ENCODE measurements at places on chromosomes 5 and 9.

GRCh38 chr9:15253786-15254185 lies 53.2 kb downstream of the TTC39B start:
- H3K4me3 ChIP-seq, result no peak overlapping the region
- H3K27me3 ChIP-seq, result no peaks in the 10 kb centered on the region
- no peak for DNase-seq
- no peaks in the 10 kb centered on the region for H3K4me1 ChIP-seq

DNA sequence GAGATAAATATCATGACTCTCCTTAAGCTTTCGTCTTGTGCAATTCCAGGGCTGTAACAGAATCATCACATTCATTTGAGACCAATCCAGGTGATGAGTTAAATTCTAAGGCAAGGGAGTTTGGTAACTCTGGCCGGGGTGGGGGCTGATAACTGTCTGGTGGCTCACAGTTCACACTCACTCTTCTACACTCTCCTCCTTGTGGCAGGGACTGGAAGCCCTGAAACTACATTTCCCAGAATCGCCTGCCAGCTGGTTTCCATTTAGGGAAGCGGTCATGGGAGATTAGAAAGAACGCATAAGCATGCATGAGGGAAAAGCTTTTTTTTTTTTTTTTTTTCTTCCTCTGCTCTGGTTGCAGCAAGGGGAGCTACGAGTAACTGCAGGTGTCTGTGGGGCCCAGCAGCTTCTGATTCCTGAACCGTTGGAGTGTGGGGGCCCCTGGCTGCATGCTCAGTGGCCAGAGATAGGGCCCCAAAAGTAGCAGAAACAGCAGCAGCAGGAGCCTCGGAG lies 154.8 kb upstream of the TBC1D2 start:
- H3K27me3 ChIP-seq, result no peaks in the 10 kb centered on the region
- H3K4me3 ChIP-seq, result no peak overlapping the region
- no peaks in the 10 kb centered on the region for H3K36me3 ChIP-seq
- no peaks in the 10 kb centered on the region for H3K4me1 ChIP-seq

- no peak overlapping the region for H3K4me3 ChIP-seq
- no peaks in the 10 kb centered on the region for H3K36me3 ChIP-seq
- no peaks in the 10 kb centered on the region for H3K4me1 ChIP-seq
- H3K27ac ChIP-seq, result no peak overlapping the region
Observed at GRCh38 chr9:17462869-17463464, 115.9 kb upstream of the SH3GL2 start.

GRCh38 chr5:54211912-54212311 lies 98.5 kb downstream of the ARL15 start:
- no peaks in the 10 kb centered on the region for H3K27me3 ChIP-seq
- H3K36me3 ChIP-seq, result no peaks in the 10 kb centered on the region
- H3K27ac ChIP-seq, result no peak overlapping the region
- H3K4me3 ChIP-seq, result no peak overlapping the region
- no peaks in the 10 kb centered on the region for H3K4me1 ChIP-seq
- no peak for DNase-seq

GRCh38 chr5:149223081-149223848 lies 48.4 kb upstream of the AFAP1L1 start:
- no peaks in the 10 kb centered on the region for H3K36me3 ChIP-seq
- H3K27me3 ChIP-seq, result no peaks in the 10 kb centered on the region

DNA sequence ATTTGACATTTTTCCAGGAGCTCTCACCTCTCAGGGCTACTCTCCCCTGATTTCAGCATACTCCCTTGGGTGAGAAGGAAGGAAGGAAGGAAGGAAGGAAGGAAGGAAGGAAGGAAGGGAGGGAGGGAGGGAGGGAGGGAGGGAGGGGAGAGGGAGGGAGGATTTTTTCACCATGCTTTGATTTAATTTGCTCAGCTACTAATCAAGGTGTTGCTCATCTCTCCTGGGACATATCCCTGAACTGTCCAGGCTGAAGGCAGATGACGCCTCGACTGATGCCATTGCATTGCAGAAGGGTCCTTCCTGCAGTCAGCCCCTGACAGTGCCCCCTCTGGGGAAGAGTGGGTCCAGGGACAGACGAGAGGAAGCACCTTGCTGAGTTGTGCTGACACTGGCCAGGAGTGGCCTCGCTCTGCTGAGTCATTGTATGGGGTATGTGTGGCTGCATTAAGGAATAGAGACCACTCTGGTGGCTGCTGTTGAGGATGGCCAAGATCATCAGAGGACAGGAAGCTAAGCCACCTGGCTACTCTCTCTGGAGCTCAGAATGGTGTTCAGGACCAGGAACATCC lies 43.6 kb upstream of the CRB2 start:
- no peak overlapping the region for H3K4me3 ChIP-seq
- H3K4me1 ChIP-seq, result peaks cover 4% of the 10 kb centered on the region
- DNase-seq, result no peak
- no peaks in the 10 kb centered on the region for H3K36me3 ChIP-seq
- H3K27me3 ChIP-seq, result no peaks in the 10 kb centered on the region

DNA sequence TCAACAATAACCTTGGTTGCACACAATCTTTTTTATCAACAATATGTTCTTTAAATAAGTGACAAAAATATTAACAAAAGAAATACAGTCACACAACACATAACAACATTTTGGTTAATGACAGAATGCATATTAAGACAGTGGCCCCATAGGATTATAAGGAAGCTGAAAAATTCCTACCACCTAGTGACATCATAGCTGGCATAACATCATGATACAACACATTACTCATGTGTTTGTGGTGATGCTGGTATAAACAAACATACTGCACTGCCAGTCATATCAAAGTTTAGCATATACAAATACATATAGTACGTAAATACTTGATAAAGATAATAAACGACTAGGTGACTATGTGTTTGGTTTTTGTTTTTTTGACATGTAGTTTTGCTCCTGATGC lies 344.8 kb upstream of the POU5F2 start:
- no peak overlapping the region for H3K27ac ChIP-seq
- no peaks in the 10 kb centered on the region for H3K27me3 ChIP-seq
- H3K36me3 ChIP-seq, result no peaks in the 10 kb centered on the region
- no peak overlapping the region for H3K4me3 ChIP-seq

- DNase-seq, result no peak
- H3K4me3 ChIP-seq, result peak overlapping the region; percentile 74
- no peaks in the 10 kb centered on the region for H3K27me3 ChIP-seq
- no peaks in the 10 kb centered on the region for H3K36me3 ChIP-seq
Observed at GRCh38 chr9:86354818-86355309, 654 bp upstream of the TUT7 start.

- no peaks in the 10 kb centered on the region for H3K36me3 ChIP-seq
- no peaks in the 10 kb centered on the region for H3K4me1 ChIP-seq
- peaks cover 4% of the 10 kb centered on the region for H3K27me3 ChIP-seq
- DNase-seq, result no peak
- no peak overlapping the region for H3K4me3 ChIP-seq
Observed at GRCh38 chr9:68750255-68750654, 45.2 kb downstream of the PIP5K1B start.

DNA sequence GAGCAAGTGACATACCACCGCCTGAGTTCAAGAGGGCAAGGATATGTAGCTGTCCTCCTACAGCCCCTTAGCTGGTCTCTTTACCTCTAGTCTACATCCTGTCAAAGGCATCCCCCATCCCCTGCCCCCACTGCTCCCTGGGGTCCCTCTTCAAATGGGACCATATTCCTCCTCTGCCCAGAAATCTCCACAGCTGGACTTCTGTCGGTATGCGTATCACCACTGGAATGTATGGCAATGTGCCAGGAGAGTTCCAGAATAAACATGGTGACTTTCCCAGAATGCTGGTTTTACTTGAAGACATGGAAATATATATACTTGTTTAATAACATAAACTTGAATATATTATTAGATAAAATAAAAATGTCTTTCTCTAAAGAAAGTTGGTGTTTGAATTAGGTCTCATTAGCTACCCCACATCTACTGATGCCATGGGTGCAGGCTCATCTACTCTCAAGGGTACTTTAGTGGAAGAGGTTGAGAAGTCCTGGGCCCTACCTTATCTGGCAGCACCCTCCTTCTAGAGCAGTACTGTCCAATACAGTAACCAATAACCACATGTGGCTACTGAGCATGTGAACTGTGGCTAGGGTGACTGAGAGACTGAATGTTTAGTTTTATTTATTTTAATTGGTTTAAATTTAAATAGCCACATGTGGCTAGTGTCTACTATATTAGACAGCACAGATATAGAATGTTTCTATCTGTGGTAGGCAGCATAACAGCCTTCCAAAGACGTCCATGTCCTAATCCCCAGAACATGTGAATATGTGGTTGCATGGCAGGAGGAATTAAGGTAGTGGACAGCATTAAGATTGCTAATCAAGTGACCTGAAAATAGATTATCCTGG lies 181.7 kb upstream of the SLC30A5 start:
- DNase-seq, result no peak
- H3K4me3 ChIP-seq, result no peak overlapping the region
- H3K4me1 ChIP-seq, result no peaks in the 10 kb centered on the region
- H3K27ac ChIP-seq, result no peak overlapping the region
- H3K36me3 ChIP-seq, result no peaks in the 10 kb centered on the region

DNA sequence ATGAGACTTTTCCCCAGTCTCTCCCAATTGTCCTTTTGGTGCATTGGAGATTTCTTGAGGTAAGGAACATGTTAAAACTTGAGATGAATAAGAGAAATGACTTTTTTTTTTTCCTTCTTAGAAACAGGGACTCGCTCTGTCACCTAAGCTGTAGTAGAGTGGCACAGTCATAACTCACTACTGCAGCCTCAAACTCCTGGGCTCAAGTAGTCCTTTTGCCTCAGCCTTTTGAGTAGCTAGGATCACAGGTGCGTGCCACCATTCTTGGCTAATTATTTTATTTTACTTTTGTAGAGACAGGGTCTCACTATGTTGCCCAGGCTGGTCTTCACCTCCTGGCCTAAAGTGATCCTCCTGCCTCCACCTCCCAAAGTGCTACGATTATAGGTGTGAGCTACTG lies 25.9 kb downstream of the CDC42SE2 start:
- H3K27ac ChIP-seq, result peak overlapping the region; percentile 84
- peaks cover 13% of the 10 kb centered on the region for H3K36me3 ChIP-seq
- H3K4me1 ChIP-seq, result peaks cover 62% of the 10 kb centered on the region
- DNase-seq, result no peak

- H3K4me3 ChIP-seq, result no peak overlapping the region
- H3K36me3 ChIP-seq, result no peaks in the 10 kb centered on the region
- H3K27ac ChIP-seq, result no peak overlapping the region
- H3K27me3 ChIP-seq, result no peaks in the 10 kb centered on the region
- no peak for DNase-seq
Observed at GRCh38 chr5:61053937-61054336, 108.3 kb downstream of the SMIM15 start.

GRCh38 chr9:11755951-11756350 lies 937.2 kb upstream of the TYRP1 start:
- H3K4me3 ChIP-seq, result no peak overlapping the region
- H3K27ac ChIP-seq, result no peak overlapping the region
- H3K36me3 ChIP-seq, result no peaks in the 10 kb centered on the region

- H3K27ac ChIP-seq, result no peak overlapping the region
- no peaks in the 10 kb centered on the region for H3K36me3 ChIP-seq
- H3K4me1 ChIP-seq, result no peaks in the 10 kb centered on the region
- H3K4me3 ChIP-seq, result no peak overlapping the region
- no peak for DNase-seq
Observed at GRCh38 chr5:57855831-57856230, 373.2 kb upstream of the ACTBL2 start.

DNA sequence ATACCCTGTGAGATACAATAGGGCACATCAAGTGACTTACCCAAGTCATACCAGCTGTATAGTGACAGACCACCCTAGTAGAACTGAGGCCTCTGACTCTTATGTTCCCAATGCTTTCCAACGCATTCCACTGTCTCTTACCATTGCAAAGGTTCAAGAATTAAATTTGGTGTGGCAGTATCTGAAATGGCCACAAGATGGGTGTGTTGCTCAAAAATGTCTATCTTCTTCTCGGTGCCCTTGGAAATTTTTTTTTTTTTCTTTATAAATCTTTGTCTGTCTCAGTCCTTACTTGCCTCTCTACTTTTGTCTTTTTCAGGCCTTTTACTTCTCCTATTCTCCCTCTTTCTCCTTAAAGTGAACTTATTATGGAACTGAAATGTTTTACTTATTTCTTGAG lies 48.4 kb downstream of the GPR21 start:
- H3K27me3 ChIP-seq, result no peaks in the 10 kb centered on the region
- DNase-seq, result peak; percentile 2
- H3K27ac ChIP-seq, result no peak overlapping the region
- no peaks in the 10 kb centered on the region for H3K4me1 ChIP-seq
- peaks cover 50% of the 10 kb centered on the region for H3K36me3 ChIP-seq
- H3K4me3 ChIP-seq, result no peak overlapping the region

GRCh38 chr9:118533101-118533500 lies 828.9 kb downstream of the TLR4 start:
- no peak overlapping the region for H3K4me3 ChIP-seq
- no peaks in the 10 kb centered on the region for H3K36me3 ChIP-seq
- DNase-seq, result no peak
- H3K4me1 ChIP-seq, result no peaks in the 10 kb centered on the region
- H3K27ac ChIP-seq, result no peak overlapping the region

GRCh38 chr9:37801959-37802711 lies 1.5 kb downstream of the DCAF10 start:
- no peaks in the 10 kb centered on the region for H3K36me3 ChIP-seq
- H3K4me3 ChIP-seq, result peak overlapping the region; percentile 71
- no peak for DNase-seq
- no peaks in the 10 kb centered on the region for H3K27me3 ChIP-seq
- no peak overlapping the region for H3K27ac ChIP-seq

DNA sequence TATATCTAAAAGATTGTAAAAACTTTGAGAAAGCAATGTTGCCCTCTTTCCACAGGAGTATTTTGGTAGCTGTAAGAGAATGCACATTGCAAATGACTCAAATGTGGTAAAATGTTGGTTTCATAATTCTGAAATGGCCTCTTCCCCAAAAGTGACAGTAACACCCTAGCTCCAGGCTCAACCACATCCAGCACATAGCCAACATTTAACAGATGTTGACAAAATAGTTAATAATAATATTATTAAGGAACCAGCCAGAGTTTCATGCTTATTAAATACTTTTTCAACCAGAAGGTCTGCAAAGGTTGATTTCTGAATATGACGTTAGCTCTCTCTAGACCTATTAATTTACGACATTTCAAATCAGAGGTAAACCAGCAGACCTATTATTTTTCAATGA lies 1.3 kb downstream of the ANXA1 start:
- H3K27ac ChIP-seq, result peak overlapping the region; percentile 90
- peak overlapping the region; percentile 63 for H3K4me3 ChIP-seq
- no peak for DNase-seq
- H3K27me3 ChIP-seq, result no peaks in the 10 kb centered on the region

DNA sequence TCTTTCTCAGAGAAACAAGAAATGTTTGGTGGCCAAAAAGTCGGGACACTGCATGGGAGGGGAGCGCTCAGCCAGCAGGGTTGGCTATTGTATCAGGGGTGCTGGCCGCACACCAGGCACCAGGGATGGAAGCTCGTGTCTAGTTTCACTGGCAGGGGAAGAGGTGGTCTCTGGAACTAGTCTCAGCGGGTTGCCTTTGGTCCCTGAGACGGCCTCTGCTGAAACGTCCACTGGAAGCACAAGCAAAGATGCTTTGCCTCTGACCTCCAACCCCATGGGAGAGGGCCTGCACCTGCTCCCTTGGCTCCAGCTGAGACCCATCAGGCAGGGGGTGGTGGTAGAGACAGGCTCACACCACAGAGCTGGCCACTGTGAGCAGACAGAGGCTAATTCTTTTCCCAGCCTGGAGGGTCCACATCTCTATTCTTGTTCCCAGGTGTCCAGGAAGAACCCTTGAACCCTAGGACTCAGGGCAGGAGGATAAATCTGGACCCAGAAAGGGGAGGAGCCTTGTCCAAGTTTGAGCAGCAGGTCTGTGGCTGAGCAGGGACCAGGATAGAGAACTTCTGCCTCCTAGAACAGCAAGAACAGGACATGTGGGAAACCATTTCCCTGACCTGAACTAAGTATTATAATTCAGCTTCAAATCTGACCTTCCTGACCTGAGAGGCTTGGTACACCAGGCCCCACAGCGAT lies 102.6 kb downstream of the RGS3 start:
- no peak for DNase-seq
- no peaks in the 10 kb centered on the region for H3K27me3 ChIP-seq
- no peaks in the 10 kb centered on the region for H3K4me1 ChIP-seq
- H3K27ac ChIP-seq, result no peak overlapping the region
- H3K4me3 ChIP-seq, result no peak overlapping the region

Data from T-cell (primary cell).